ENCODE measurements at places on chromosomes 6 and 20.

GRCh38 chr6:132190815-132191175 is 210.5 kb downstream of the MOXD1 start:
- no peak for DNase-seq

DNA sequence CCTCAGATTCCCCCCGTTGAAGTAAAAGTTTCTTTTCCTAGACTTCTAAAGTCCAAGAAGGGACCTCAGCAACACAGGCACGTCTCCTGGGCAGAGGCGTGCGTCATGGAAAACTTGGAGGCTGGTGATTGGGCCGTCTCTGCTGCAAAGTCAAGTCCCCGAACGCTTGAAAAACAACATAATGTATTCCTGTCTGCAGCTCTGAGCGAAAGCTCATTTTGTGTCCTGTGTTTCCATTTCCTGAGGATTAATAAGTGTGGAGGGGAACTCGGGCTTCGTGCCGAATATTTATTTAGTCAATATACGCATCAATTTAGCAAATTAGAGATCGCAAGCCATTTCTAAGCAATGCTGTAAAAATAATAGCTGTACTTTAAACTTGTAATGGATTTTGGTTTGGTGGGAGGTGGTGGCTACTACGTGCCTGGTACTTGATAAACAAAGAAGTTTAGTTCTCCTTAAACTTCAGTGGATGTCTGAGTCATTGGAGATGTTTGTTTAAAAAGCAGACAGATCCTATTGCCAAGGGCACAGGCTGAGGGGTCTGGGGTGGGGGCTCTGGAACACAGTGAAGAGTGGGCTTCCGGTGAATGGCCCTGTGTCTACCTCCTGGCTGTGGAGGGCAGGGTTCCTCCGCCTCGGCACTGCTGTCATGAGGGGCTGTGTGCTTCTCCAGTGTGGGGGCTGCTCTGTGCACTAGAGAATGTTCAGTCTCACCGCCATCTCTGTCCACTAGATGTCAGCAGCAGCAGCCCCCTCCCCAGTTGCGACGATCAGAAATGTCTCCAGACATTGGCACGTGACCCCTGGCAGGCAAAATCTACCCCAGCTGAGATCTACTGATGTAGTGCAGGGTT is 21.8 kb downstream of the PCK1 start:
- DNase-seq = no peak

- DNase-seq = no peak
These were observed 129.1 kb downstream of the DST start for GRCh38 chr6:56513631-56514030.

GRCh38 chr6:127148511-127148910 is 30.0 kb downstream of the RSPO3 start:
- no peak for DNase-seq

DNA sequence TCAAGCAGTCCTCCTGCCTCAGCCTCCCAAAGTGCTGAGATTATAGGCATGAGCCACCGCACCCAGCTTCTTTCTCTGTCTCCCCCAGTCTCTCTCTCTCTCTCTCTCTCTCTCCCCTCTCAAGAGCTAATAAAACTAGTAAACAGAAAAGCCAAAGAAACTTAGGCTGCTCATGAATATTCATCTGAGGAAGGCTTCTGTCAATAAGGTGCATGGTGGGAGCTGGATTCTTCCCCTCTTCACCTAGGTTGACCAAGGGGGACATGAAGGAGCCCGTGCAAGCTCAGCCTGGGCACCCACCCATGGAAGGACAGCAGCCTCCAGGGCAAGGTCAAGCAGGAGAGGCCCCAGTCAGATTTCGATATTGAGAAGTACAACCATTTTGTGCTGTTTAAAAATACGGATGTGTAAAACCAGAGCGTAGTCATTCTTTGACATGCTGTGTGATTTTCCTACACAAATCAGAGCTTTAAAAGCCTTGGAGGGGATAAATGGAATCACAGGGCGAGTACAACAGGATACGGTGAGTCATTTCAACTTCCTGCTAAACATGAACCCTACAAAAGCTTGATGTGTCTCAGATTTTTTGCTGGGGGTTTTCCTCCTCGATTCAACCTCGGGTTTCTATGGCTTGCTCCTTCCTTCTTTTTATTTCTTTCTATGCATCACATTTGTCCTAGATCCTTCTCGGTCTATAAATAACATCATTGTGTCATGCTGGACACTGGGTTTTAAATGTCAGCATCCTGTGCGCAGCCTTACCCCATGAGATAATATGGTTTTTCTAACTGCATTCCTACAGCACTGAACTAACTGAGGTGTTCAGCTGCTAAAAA is 368.9 kb upstream of the JARID2 start:
- no peak for DNase-seq

DNA sequence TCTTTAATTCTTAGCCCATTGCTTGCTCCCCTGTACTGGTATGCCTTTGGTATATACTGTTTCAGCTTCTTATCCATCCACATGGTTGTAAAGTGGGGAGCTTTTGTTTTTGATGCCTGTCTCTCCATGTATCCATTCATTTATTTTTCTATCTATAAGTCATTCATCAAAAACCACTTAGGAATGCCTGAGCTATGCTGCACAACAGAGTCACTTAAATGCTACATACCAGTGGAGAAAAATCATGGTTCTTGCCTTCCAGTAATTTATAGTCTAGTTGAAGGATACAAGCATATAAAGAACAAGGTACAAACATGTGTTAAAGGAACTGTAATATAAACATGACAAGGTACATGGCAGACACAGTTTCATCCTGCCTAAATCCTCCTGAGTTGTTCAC is 347.3 kb downstream of the NRN1 start:
- no peak for DNase-seq

- DNase-seq = no peak
These were observed 6.4 kb upstream of the BACH2 start for GRCh38 chr6:90303039-90303438.

GRCh38 chr6:144990784-144991183 is 705.6 kb downstream of the UTRN start:
- DNase-seq = no peak
